Psoas muscle (tissue), 8 donors: ENCODE measurements at places on chromosomes 6 and 20. TPM values are rescaled to one million over a fixed set of nuclear protein-coding genes. Genes with fewer than 3 reads are reported as not detected.

ZHX3 gene
- 47.7 TPM for total RNA-seq

DNA sequence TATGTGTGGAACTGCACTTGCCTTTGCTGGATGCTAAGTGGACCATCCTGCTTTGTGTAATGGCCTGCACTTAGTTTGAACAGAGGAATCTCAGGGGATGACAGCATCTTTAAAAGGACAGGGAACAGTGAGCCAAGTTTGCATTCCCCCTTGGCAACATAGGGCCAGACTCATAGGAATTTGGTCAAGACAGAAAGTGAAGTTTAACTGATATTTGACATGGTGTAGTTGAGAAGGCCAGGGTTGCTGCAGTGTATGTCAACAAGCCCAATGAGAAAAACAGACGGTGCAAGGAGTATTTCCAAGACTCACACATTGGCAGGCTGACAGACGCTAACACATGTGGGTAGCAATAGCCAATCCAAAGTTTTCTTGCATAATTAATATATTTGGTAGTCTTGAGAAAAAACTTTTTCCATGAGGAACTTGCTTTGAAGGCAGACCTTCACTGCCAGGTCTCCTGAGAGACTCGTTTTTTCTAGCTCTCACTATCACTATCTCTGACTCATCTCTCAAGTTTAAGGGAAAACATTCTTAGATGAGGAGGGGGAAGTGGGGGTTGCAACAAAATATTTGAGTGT, 213.8 kb downstream of the IBTK start:
- DNase-seq, result peak; percentile 48

- no peak for DNase-seq
These were observed 57.6 kb downstream of the FAM184A start for GRCh38 chr6:119020597-119021561.

- DNase-seq, result no peak
These were observed 191.3 kb downstream of the TSHZ2 start for GRCh38 chr20:53163486-53163885.

GRCh38 chr6:81808851-81809570, 56.5 kb upstream of the TENT5A start:
- DNase-seq, result no peak

DNA sequence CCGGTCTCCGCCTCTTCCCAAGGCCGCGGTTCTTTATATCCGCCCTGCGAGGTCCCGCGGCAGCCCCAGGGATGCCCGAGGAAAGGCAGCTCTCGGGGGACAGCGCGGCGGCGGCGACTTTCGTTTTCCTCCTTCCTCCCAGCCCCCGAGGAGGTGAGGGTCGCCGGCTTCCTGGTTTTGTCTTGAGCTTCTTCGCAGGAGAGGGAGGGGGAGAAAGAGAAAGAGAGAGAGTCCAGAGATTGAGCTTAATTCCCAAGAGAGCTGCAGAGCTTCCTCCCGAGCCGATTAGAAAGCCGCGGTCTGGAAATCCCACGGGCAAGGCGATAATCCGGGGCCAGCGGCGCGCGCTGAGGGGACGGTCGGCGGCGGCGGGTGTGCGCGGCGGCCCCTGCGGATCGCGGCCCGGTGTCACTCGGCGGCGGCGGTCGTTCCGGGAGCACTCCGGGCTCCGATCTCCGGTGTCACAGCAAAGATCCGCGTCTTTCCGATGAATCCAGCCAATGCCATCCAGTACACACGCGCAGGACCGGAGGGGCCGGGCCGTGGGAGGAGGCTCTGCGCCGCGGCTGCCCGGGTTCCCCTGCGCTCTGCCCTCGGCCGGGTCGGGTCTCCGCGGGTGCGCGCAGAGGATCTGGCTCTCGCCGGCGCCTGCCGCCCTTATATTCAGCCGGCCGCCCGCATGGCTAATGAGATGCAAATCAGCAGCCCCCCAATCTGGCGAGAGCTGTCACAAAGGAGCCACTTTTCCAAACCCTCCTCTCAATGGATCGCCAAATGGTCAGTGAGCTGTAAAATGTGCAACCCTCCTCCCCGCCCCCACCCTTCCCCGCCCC, at the start of gene DLL1:
TSS of gene DLL1 (minus strand) at position 783 of the 833 bp plus-strand sequence. CDS start 939 bp downstream, outside the sequence.
- peak; percentile 75 for DNase-seq

LMBRD1 gene
- 30.1 TPM for total RNA-seq

DNA sequence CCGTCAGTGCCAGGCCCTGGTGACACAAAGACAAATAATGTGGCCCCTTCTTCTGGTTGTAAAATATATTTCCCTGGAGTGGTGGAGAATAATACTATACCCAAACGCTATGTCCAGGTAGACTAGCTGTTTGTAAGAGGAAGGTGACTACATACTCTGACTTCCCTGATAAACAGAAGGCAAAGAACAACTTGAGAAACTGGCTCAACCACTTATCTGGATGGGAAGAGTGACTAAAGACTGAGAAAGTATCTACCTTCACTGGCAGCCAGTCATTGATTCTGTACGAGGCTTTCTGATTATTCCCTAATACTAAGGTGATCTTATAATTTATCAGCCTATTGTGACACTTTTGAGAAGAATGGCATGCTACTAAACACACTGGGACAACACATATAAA, 569.7 kb downstream of the EPHA7 start:
- DNase-seq, result no peak

GRCh38 chr20:31494131-31494530, 19.0 kb downstream of the REM1 start:
- DNase-seq, result no peak

EPB41L1 gene
- 10.5 TPM for total RNA-seq

LGSN gene
- total RNA-seq, result not detected

- DNase-seq, result no peak
These were observed 32.1 kb downstream of the BFSP1 start for GRCh38 chr20:17499041-17499440.

DNA sequence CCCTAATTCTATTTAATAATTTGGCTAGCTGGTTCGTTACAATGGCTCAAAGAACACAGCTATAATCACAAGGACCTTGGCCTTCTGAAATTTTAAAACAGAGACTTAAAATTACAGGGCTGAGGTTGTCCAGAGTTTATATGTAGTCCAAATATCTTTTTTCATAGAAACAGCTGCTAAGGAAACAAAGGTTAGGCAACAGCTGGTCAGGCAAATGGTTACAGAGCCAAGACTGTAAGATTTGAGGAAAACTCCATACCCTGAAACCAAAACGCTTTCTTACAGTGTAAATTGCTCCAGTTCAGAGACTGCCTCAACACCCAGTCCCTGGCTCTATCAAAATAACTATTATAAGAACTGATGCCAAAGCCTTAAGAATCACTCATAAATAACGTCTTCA, 9.7 kb upstream of the ARHGAP18 start:
- no peak for DNase-seq
